GM23338 (cell line): ENCODE measurements at places on chromosomes 13 and 19.

- peak; percentile 82 for DNase-seq
Observed at GRCh38 chr13:72255908-72256307, 388.9 kb upstream of the DACH1 start.

DNA sequence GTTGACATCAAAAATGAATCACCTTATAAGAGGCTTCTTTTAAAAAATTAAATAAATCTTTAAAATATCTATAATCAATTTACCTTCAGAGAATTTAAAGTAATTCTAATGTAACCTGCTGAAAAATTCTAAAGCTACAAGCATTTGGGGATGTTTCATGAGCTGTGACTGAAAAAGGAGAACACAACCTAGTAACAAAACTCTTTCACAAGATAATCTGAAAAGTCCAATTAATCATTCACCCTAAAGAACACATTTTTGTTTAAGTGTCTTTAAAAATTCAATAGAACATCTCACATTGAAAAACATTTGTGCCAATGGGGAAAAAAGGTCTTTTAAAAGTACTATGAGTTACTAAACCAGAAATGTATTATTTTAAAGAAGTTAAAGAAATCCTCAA is 22.8 kb downstream of the KLF12 start:
- no peak for DNase-seq

DNA sequence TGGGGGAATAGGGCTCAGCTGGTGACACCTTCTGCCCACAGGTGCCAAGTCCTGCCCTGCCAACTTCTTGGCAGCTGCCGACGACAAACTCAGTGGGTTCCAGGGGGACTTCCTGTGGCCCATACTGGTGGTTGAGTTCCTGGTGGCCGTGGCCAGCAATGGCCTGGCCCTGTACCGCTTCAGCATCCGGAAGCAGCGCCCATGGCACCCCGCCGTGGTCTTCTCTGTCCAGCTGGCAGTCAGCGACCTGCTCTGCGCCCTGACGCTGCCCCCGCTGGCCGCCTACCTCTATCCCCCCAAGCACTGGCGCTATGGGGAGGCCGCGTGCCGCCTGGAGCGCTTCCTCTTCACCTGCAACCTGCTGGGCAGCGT is 2.1 kb downstream of the P2RY11 start:
- DNase-seq, result peak; percentile 62

- peak; percentile 27 for DNase-seq
Observed at GRCh38 chr13:87280139-87280538, 391.0 kb upstream of the SLITRK5 start.

- no peak for DNase-seq
Observed at GRCh38 chr19:12112701-12113100, 27.4 kb downstream of the ZNF20 start.

- peak; percentile 75 for DNase-seq
Observed at GRCh38 chr19:4811328-4812131, 20.0 kb downstream of the TICAM1 start.

DNA sequence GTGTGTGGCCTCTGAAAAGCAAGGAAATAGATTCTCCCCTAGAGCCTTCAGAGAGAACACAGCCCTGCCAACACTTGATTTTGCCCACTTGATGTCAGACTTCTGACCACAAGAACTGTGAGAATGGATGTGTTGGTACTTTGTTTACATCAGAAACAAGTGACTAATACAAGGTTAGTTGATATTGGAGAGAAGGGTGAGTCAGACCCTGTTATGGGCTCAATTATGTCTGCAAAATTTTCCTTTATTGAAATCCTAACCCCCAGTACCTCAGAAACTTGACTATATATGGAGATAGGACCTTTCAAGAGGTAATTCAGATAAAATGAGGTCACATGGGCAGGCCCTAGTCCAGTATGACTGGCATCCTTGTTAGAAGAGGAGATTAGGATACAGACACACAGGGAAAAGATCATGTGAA is 226.7 kb downstream of the RFC3 start:
- DNase-seq, result no peak
